Panc1 (cell line): ENCODE measurements at places on chromosomes 3 and 15.

GRCh38 chr3:192090586-192090985 is 629.6 kb downstream of the PYDC2 start:
- DNase-seq = no peak

DNA sequence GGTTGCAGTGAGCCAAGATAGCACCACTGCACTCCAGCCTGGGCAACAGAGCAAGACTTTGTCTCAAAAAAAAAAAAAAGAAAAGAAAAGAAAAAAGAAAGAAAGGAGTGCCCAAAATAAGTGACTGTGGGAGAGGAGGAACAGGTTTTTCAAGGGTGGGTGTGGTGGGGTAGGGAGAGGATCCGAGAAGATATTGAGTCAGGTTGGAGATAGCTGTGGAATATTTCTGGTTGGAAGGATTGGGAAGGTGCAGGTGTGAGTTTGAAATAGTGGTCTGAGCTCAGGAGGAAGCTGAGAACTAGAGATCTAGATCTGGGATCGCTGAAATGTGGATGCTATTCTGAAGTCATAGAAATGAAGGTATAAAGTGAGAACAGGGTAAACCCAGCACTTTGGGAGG is 7.8 kb downstream of the SCAMP2 start:
- no peak for DNase-seq

DNA sequence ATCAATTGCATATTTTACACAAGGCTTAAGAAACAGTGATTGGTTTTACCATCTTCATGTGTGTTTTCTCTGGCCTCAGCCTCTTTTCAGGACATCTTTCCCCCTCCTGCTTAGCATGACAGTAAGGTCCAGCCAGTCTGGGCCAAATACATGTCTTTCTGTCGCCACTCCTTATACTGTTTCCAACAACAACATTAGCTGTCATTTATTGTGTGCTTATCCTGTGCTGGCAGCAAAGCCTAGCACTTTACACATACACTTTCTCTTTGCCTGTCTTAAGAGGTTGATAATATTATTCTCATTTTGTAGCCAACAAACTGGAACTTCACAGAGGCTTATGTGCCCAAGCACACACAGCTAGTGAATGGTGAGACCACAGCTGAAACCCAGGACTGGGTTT is 37.8 kb downstream of the B3GALNT1 start:
- DNase-seq = no peak

DNA sequence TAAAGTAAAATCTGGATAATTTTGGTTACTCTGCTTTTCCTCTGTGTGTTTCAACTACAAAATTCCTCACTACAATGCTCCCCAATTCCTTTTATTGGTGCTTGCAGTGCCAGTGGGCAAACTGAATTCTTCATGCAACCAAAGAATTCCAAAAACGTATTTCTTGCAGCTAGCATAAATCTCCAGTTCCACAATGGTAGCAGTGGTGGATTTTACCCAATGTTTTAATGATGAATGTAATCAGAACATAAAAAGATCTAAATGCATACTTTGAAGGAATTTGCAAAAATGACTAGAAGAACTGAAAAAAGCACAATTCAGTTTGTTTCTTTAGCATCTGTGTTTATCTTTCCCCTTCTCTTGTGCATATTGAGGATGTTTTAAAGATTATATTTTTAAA is 359.6 kb upstream of the TPRG1 start:
- DNase-seq = no peak

DNA sequence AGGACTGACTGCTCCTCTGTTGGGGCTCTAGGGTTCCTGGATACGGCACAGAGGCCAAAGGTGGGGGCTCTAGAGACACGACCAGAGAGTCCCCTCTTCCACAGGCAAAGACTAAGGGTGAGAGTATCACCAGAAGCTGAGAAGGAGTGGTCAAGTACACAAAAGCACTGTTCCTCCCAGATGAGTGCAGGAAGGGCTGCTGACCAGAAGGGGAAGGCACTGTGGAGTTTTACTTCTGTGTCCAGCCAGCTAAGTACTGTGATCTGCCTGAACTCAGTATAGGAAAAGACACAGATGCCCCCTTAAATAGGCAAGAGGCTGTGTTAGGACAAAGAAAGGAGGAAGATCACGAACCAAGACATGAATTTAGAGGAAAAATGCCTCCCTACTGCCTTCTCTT is 11.7 kb downstream of the MRPS11 start:
- no peak for DNase-seq

DNA sequence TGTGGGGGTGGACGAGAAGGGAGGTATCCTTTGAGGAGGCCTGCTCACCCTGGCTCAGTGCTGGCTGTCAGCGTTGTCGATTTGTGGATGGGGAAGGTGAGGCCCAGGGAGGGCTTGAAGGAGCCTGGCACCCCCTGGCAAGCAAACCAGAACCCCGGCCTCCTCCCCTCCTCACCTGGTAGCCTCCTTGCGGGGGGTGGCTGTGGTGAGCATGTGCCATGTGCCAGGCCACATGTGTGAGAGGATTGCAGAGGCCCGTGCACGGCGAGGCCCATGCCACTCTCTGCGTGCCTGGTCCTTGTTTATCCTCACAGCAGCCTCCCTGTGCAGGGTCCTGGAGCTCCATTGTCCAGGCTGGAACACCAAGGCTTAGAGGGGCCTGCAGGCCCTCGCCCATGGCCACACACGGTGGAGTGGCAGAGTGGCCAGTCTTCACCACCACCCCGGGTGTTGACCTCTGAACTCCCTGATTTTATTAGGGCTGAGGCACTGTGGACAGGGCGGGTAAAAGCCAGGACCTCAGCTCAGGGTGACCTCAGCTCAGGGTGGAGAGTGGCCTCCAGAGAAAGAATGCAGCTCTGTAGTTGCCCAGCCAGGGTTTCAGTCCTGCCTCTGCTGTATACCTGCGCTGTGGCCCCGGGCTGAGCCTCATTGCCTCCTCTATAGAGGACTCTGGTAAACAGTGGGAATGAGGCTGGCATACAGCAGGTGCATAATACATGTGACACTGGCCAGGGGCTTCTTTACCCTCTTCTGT is 29.1 kb downstream of the HDAC11 start:
- no peak for DNase-seq

- DNase-seq = no peak
These were observed 90.1 kb downstream of the VGLL4 start for GRCh38 chr3:11553436-11554235.

GRCh38 chr3:69113536-69113935 is 8.9 kb downstream of the LMOD3 start:
- no peak for DNase-seq

DNA sequence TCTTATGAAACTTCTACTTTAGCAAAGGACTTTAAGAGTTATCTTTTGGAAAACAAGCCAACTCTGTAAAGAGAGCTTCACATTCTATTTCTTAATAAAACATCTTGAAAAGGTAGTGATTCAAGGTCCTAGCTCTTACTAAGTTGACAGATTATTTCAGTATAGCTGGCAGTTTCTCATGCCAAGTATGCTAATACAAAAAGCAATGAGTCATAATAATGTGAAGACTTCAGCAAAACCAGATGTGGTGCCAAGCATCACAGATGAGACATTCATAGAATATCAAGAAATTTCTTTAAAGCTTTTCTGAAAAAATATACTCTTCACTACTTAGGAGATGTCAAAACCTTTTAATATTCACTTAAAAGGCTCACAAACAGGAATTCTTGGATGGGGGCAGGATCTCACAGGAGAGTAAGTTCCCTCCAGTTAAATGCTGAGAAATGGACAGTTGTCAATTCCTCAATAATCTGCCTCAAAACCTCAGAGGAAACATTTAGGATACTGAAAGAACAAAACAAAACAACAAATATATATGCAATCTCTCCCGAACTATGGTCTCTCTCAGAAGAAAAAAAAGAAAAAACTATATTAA is 45.6 kb downstream of the DCBLD2 start:
- no peak for DNase-seq

DNA sequence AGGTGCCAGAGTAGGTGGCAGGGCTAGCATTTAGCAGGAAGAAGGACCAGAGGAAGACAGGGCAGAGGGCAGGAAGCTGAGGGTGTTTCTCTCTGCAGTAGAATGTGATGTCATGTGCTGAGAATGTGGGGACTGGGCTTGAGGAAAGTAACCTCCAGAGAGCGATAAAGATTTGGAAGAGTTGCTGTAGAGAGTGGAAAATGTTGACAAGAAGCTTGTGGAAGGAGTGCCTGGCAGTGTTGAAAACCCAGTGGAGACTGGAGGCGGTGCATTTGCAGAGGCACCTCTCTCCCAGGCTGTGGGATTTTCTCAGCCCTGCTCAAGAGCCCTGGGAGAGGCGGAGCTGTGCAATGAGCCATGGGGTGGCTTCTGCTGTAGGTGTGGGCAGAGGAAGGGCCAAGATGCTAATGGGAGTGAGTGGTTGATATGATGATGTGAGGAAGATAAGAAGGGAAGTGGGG is 54.8 kb downstream of the MESD start:
- no peak for DNase-seq

DNA sequence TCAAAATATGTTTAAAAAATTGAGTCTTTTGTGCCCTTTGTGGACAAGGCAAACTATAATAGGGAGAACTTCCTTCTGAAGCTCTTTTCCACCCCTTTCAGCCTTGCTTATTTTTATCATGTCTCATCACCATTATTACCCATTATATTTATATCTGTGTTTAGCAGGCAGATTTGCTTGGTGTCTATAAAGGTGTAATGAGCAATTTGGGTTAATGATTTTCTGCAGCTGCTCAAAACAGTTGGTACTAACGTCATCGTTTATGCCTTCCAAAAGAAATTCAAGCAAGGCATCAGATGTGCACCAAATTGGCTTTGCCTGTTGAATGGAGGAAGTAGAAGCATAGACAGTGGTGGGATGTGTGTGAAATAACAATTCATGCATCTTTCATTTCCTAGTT is 483.7 kb upstream of the SGO1 start:
- DNase-seq = no peak

DNA sequence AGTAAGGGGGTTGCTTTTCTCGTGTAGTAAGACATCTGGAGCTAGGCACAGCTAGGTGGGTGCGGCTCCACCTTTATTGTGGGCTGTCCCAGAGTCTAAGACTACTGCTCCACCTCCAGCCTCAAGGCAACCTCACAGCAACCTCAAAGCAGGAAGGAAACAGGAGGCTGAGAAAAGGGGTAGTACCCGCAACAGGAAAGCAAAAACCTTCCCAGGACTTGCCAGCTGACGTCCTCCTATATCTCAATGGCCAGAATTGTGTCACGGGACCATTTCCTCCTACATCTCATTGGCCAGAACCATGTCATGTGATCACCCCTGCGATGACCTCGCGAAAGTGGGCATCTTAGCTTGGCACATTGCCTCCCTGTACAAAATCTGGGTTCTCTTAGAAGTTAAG is 4.3 kb upstream of the GPR160 start:
- DNase-seq = no peak

GRCh38 chr15:74209560-74209958 is 7.0 kb upstream of the STRA6 start:
- DNase-seq = no peak

DNA sequence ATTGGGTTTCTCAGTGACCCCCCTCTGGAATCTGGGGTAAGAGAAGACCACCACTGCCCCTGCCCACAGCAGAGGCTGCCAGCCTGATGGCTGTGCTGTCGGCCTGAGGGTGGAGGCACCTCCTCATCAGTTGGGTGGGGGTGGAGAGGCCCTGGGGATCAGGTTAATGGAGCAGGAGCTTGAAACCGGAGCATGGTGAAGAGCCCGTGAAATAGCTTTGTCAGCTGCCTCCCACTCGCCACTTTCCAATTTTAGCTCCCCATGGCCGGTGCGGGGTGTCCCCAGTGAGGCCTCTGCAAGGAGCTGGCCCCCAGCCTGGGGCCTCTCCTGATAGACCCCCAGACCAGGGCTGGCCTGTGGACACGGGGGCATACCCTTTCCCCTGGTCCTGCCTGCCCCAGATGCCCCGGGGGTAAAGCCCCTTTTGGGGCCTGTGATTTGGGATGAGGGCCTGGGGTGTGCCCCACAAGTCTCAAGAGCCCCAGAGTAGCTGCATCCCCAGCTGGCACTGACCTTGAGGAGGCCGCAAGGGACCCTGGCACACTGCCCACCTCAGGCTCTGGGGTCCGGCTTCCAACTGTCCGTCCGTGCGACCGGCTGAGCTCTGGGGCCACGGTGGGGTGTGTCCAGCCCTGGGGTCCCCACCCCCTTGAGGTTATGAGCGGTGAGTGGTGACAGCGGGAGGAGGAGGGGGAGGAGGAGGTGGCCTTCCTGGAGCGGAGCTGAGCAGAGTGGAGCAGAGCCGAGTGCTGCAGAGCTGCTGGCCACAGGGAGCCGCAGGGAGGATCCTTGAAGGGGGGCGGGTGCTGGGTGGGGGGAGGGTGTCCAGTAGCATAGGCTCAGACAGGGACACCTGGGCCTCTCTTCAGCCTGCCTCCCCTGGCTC is at the start of gene HHATL:
TSS of gene HHATL (minus strand) at position 733 of the 886 bp plus-strand sequence. CDS start 1,972 bp downstream, outside the sequence.
- DNase-seq = no peak

DNA sequence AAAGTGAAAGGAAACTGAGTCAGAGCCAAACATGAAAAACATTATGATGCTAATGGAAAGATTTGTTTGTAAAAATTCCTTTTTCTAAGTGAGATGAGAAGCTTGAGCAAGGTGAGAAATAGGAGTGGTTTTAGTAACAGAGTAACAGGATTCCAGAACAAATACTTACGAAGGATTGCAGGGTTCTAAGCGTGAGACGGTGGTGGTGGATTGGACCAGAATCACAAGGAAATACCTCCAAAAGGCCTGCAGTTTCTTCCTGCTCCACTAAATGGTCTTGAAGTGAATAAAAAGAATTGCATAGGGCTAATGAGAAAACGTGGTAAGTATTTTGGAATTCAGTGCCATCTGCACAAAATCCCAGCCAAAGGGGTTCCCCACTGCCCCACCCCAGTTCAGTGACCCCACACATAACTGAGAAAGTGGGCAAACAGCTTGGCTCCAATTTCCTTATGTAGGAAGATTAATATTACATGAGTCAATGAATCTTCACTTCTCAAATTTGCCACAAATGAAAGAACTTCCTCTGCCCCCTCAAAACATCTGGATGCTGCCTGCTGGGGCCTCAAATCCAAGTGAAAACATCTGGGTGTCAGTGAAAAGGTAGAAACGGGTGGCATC is 283.8 kb upstream of the NR2F2 start:
- no peak for DNase-seq

DNA sequence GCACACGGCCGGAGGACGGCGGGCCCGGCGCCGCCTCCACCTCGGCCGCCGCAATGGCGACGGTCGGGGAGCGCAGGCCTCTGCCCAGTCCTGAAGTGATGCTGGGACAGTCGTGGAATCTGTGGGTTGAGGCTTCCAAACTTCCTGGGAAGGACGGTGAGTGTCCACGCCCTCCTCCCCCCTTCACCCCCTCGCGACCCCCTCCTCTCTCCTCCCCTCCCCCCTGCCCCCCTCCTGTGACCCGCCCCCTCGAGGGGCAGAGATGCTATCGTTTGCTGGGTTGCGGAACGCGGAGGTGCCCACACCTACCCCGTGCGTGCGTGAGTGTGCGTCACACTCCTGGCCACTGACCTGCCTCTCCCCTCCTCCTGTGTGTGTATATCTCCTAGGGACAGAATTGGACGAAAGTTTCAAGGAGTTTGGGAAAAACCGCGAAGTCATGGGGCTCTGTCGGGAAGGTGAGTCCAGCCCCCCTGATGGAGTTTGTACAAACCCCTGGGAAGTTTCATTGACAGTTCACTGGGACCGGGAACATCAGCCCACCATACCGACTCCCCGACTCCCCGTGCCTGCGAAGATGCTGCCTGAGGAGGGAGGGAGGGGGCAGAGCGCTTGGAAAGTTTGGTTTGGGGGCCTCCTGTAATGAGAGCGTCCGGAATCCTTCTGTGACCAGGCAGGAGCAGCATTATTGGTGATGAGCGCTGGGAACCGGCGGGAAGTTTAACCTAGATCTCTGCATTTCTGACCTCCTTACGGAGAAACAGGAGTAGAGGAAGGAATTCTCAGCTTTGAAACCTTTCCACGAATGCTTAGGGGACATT is 795 bp upstream of the SCAANT1 start:
- no peak for DNase-seq

- DNase-seq = no peak
These were observed 1.5 kb upstream of the GCSAM start for GRCh38 chr3:112134335-112135124.

GRCh38 chr15:75924576-75924975 is 20.9 kb downstream of the FBXO22 start:
- no peak for DNase-seq
